ENCODE measurements at places on chromosomes 7 and 10. TPM values are rescaled to one million over a fixed set of nuclear protein-coding genes. Genes with fewer than 3 reads are reported as not detected.

COL26A1 gene
- not detected for total RNA-seq

SGCE gene
- total RNA-seq = 44.6 TPM

IL2RA gene
- not detected for total RNA-seq

- no peak for DNase-seq
Measured at GRCh38 chr7:76330673-76331072, 28.1 kb downstream of the YWHAG start.

GRCh38 chr10:59470570-59470969 lies 108.2 kb upstream of the FAM13C start:
- DNase-seq = no peak

GRCh38 chr7:12031186-12031585 lies 179.9 kb upstream of the TMEM106B start:
- DNase-seq = no peak

- DNase-seq = no peak
Measured at GRCh38 chr7:98643236-98643985, 26.3 kb downstream of the NPTX2 start.
